Activated CD8-positive, alpha-beta T cell treated with anti-CD3 and anti-CD28 coated beads for 36 hours (primary cell): ENCODE measurements at places on chromosomes 5 and 9. TPM values are rescaled to one million over a fixed set of nuclear protein-coding genes. Genes with fewer than 3 reads are reported as not detected.

Gene CCL19
- not detected for total RNA-seq

Gene QRFP
- not detected for total RNA-seq

Gene SPINK7
- total RNA-seq: not detected

Gene THBS4
- total RNA-seq: 2.3 TPM

Gene LCP2
- total RNA-seq: 243 TPM

DNA sequence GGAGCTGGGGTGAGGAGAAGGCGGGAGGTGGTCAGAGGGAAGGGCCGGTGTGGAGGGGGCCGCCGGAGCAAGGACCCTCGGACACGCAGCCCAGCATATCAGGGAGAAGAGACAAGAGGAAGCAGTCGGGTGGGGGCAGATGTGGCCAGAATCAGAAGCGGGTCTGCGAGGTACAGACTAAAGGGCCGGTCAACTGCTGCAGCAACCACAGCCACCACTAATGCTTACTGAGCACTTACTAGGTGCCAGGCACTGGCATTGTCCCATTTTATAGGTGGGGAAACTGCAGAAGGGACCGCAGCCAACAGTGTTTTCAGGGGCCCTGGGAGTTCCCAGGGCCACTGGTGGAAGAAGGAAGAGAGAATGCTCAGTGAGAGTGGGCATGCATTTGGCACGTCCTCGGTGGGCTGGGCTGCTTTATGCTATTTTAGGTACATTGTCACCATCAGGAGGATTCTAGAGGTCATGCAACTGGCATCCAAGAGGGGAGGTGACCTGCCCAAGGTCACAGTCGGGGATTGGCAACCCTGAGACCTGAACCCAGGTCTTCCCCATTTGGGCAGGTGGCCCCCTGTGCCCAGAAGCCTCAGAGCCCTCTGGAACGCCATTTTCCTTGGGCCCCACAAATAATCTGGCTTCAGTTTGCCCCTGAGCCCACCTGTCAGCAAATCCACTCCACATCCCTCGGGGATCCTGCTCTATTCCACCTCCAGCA lies 53.4 kb downstream of the DUSP1 start:
- no peak overlapping the region for H3K27ac ChIP-seq
- H3K36me3 ChIP-seq: no peaks in the 10 kb centered on the region
- H3K27me3 ChIP-seq: no peaks in the 10 kb centered on the region
- DNase-seq: no peak
- H3K4me3 ChIP-seq: no peak overlapping the region
- H3K4me1 ChIP-seq: peaks cover 15% of the 10 kb centered on the region

DNA sequence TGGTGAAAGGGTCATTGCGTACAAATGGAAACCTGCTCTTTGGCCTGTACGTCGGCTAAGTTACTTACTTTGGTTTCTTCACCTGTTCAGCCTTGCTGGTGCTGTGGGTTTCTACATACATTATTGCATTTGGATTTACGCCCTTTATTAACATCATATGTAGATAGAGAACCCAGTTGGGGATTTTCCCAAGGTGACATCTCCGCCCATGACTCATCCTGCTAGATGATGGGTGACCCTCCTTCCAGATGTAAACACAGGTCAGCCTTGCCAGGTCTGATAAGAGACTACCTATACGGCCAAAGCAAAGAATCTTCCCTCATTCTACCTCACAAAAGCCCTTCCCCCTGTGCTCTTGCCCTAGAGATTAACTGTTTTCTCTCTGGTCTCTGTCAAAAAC lies 360.9 kb downstream of the KDM4C start:
- H3K27ac ChIP-seq: no peak overlapping the region
- no peak overlapping the region for H3K4me3 ChIP-seq
- no peak for DNase-seq
- no peaks in the 10 kb centered on the region for H3K27me3 ChIP-seq
- peaks cover 17% of the 10 kb centered on the region for H3K4me1 ChIP-seq
- H3K36me3 ChIP-seq: peaks cover 15% of the 10 kb centered on the region

DNA sequence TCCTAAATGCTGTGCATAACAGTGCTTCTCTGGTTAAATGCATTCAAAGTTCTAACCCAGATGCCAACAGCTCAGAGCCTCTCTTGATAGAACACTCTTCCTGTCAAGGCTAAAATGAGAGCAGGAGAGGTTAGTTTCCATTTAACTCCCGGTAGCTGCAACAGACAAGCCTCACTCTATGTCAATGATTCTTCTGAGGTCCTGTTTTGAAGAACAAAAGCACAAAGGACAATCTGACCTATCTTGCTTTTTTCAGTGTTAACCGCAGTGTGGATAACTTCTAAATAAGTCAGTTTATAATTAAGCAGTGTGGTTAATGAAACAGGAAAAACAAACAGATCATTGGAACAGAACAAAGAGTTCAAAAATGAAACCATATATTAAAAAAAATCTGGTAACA lies 80.7 kb downstream of the ANKRD55 start:
- no peak for DNase-seq
- H3K4me3 ChIP-seq: peak overlapping the region; percentile 31
- no peaks in the 10 kb centered on the region for H3K27me3 ChIP-seq

GRCh38 chr5:87784879-87785495 lies 372.3 kb upstream of the CCNH start:
- no peak for DNase-seq
- peaks cover 2% of the 10 kb centered on the region for H3K4me1 ChIP-seq
- no peak overlapping the region for H3K4me3 ChIP-seq
- peaks cover 10% of the 10 kb centered on the region for H3K27me3 ChIP-seq

DNA sequence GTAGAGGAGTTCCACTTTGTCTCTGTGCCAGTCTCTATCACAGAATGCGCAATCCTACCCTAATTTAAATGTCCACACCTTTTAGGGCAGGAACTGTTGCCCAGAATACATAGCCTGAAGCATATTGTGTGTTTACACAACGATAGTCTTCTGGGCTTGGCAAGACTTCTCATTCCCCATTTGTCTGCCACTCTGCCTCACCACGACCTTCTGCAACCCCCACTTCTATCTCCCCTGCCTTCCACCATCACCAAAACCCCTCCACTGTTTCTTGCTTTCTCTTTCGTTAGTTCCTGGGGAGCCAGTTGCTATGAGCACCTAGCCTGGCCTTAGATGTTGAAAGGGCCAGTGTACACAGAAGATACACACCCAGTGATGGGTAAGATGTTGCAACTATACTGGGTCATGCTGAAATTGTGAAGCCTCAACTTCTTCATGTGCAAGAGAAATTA lies 883 bp upstream of the RNF145 start:
- H3K4me3 ChIP-seq: peak overlapping the region; percentile 100
- peaks cover 33% of the 10 kb centered on the region for H3K4me1 ChIP-seq
- peaks cover 35% of the 10 kb centered on the region for H3K36me3 ChIP-seq
- H3K27ac ChIP-seq: peak overlapping the region; percentile 92
- peak; percentile 30 for DNase-seq

DNA sequence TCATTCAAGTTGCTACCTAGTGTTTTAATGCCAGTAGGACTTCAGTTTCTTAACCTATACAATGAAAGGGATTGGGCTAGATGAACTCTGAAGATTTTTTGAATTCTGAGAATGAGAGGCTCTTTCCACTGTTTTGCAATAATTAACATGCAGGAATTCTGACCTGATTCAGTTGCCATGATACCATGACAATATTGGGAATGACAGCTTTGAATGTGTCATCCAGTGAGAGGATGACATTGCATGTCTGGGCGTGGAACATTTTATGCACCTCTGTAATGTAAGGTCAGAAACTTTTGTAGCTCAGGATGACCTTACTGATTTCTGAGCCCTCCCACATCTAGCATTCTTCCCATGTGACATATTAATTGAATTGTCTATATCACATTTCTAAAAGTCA lies 30.6 kb upstream of the SPINK5 start:
- no peak overlapping the region for H3K4me3 ChIP-seq
- H3K27ac ChIP-seq: no peak overlapping the region

GRCh38 chr5:147857302-147858129 lies 21.0 kb upstream of the SCGB3A2 start:
- no peak overlapping the region for H3K4me3 ChIP-seq
- H3K36me3 ChIP-seq: no peaks in the 10 kb centered on the region
- peak; percentile 77 for DNase-seq
- H3K4me1 ChIP-seq: peaks cover 3% of the 10 kb centered on the region
- H3K27me3 ChIP-seq: peaks cover 8% of the 10 kb centered on the region
- no peak overlapping the region for H3K27ac ChIP-seq

DNA sequence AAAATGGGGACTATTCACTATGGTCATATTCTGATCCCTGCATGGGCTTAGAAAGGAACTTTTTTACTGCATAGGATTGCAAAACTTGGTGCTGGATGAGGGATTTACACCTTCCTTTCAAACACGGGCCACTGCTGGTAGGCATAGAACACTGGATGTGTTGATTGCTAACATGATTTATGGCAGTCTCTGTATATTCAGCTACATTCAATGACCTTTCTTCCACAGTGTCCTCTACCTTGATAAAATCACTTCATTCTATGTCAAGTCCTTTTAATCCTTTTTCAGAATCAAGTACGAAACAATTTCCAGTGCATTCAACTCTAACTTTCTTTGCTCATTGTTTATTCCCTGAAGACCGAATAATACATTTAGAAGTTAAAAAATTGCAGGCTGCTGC lies 91.9 kb upstream of the ATG10 start:
- no peak overlapping the region for H3K4me3 ChIP-seq
- no peaks in the 10 kb centered on the region for H3K27me3 ChIP-seq
- DNase-seq: no peak
- H3K27ac ChIP-seq: no peak overlapping the region

DNA sequence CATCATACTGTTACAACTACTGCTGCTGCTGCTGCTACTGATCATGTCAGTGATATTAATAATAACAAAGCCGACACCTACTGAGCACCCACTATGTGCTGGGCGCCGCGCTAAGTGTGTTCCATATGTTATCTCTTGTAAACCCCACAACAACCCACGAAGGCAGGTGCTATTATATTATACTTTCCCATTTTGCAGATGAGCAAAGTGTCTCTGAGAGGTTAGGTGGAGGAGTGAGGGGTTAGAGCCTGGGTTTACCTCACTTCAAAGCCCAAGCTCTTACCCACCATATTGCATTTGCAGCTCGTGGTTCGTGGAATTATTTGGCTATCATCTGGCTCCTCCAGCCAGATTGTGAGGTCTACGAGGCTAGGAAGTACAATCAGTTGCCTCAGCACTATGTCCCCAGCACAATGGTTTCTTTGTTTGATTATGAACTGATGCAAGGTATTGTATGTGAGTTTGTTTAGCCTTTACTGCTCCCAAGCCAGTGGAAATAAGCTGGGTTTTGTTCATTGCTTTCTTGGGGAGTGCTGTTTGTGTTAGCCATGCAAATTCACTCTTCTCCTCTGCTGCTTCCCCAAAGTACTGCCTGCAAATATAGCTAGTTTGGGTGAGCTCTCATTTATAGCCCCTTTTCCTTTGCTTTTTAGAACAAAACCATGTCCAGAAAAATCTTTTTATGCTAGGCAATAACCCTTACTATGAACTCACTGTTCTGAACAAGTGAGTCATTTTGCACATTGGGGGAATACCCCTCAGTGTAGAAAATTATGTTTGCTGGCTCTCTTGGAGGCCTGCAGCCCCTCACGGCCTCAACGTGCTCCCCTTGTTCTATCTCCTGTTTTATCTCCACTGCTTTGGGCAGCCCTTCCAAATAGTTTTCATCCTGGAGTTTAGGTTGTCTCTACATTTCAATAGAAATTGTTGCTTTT lies 47.9 kb downstream of the ALG2 start:
- H3K4me1 ChIP-seq: peaks cover 30% of the 10 kb centered on the region
- peak; percentile 32 for DNase-seq
- no peaks in the 10 kb centered on the region for H3K36me3 ChIP-seq

DNA sequence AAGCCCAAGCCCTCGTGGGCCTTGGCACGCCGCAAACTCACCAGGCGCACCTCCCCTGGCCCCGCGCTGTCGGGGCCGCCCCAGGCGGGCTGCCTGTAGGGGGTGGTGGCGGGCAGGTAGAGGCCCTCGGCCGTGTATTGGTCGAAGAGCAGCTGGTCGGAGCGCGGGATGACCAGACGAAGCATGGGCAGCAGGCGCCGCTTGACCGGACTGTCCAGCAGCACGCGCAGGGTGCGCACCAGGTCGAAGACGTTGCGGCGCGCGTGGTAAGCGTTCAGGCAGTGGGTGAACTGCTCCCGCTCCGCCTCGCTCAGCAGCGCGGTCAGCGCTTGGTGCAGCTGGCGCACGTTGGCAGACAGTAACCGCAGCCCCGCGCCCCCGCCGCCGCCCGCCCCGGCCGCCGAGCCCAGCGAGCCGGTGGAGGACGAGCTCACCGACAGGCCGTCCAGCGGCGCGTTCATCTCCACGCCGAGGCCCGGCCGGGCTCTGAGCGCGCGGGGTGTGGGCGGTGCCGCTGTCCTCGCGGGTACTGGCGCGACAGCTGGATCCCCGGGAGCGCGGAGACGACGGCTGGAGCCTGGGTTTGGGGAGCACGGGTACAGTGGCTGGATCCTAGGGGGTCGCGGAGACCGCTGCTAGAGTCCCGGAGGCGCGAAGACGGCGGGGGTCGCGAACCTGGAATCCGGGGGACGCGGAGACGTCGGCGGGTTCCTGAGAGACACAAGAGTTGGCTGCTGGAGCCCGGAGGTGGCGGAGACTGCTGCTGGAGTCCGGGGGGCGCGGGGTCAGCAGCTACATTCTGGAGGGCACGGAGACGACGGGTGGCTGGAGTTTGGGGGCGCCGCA lies 709 bp downstream of the WHRN start:
- H3K4me3 ChIP-seq: peak overlapping the region; percentile 77
- H3K36me3 ChIP-seq: no peaks in the 10 kb centered on the region
- peaks cover 31% of the 10 kb centered on the region for H3K4me1 ChIP-seq
- H3K27me3 ChIP-seq: peaks cover 22% of the 10 kb centered on the region
- peak; percentile 54 for DNase-seq
- H3K27ac ChIP-seq: peak overlapping the region; percentile 43

- H3K27me3 ChIP-seq: peaks cover 26% of the 10 kb centered on the region
- no peaks in the 10 kb centered on the region for H3K36me3 ChIP-seq
- no peak for DNase-seq
- peaks cover 17% of the 10 kb centered on the region for H3K4me1 ChIP-seq
- no peak overlapping the region for H3K27ac ChIP-seq
Observed at GRCh38 chr5:10539687-10539998, 24.2 kb upstream of the ANKRD33B start.

DNA sequence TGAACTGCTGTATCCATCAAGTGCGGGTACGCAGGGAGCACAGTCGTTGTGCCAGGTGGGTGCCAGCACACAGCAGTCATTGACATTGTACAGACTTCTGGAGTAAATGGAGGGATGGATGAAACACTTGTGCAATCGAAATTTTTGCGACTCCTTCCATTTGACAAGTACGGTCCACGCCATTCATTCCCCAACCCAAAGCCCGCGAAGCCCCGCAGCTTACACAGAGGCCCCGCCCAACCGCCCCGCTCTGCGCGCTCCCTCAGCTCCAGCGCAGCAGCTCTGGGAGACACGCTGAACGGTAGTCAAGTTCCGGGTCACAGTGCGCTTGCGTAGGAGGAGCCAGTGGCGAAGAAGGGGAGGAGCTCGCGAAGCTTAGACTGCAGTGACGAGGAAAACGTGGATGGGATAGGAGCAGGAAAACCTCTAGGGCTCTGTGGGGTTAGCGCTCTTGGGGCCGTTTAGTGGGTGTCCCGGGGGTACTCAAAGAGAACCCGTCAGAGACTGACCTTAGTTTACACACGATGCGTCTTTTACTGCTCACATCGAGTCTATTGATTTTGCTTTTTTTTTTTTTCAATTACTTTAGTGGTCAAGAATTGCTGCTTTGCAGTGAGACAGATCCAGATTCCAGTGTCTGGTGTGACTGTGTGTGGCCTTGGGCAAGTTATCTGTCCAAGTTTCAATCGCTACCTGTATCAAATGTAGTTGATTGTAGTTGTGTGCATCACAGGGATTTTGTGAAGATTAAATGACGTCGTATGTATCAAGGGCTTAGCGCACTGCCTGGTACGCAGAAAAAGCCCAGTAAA lies 15.3 kb upstream of the MSANTD3 start:
- peak overlapping the region; percentile 75 for H3K27ac ChIP-seq
- peaks cover 9% of the 10 kb centered on the region for H3K4me1 ChIP-seq
- H3K4me3 ChIP-seq: peak overlapping the region; percentile 75
